NCI-H1436 treated with DMSO at 0.1 percent for 48 hours (cell line): ENCODE measurements at places on chromosomes 6 and 20.

- DNase-seq = no peak
These were observed 535 bp upstream of the DNAAF9 start for GRCh38 chr20:3407771-3408637.

- no peak for DNase-seq
These were observed 16.2 kb downstream of the SUN5 start for GRCh38 chr20:32988008-32988407.

- DNase-seq = no peak
These were observed 179.9 kb downstream of the ZDHHC14 start for GRCh38 chr6:157560691-157561413.

DNA sequence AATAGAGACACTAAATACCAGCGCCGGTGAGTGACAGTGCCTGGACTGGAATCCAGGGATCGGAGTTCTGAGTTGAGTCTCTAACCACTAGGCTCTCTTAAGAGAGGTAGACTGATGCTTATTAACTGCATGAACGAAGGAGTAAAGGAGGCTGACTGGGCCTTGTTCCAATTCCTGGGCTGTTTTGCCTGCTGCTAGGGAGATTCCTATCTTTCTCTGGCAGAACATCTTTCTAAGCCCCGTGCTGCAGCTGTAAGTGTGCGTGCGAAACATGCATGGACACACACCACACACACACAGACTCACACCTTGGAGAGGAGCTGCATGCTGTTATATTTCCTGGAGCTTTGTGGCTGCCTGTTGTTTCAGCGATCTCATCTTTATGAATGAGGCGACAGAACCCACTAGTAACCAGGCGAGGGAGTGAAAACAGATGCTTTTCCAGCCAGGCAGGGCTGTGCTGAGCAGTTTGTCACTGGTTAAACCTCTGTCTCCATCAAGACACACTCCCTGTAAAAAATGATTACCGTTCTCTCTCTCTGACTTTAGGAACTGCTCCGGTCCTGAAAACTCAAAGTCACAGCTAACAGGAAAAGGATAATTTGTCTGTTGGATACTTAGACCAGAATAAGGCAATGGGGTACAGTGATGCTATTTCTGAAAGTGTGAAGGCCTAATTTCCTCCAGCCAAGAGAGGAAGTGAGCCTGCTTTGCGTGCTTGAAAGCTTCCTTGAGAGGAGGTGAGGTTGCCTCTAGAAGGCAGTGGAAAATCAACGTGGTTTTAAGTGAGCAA lies 157.4 kb upstream of the ZNF217 start:
- DNase-seq = no peak

GRCh38 chr20:5596401-5597193 lies 153.6 kb upstream of the SHLD1 start:
- no peak for DNase-seq

- DNase-seq = no peak
These were observed at the start of gene PRELID3B for GRCh38 chr20:59042151-59042795. PRELID3B (minus strand) TSS chr20:59042786; CDS start chr20:59042730, 56 bp downstream.

GRCh38 chr6:168704678-168705077 lies 263.7 kb downstream of the SMOC2 start:
- DNase-seq = no peak

DNA sequence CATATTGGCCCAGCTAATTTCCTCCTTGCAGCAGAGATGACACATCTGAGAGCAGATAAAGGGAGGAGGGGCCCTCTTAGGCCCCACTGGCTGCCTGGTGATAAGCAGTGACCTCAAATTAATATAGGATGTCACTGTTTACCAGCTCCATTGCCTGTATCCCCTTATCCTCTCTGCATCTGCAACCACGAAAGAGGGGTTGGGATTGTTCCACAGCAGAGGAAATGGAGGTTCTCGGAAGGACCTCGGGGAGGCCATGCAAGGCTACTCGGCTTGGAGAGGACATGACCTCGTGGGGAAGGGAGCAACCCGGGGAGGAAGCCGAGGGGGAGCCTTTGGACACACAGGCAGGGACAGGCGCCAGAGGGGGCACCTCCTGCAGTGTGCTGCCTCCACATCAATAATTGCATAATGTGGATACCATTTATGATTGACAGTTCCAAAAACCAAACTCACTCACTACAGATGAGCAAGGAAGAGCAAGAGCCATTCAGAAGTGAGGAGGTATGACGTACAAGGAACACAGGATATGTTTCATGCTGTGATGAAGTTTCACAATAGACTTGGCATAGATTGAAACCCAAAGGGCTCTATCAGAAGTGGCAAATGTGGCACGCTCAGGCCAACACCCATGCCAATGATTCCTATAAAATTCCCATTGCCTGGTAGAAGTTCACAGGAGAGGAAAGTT lies 177.2 kb upstream of the RNF24 start:
- DNase-seq = no peak

- no peak for DNase-seq
These were observed 85.0 kb downstream of the DTD1 start for GRCh38 chr20:18672834-18673233.

GRCh38 chr6:51626391-51626790 lies 461.0 kb downstream of the PKHD1 start:
- no peak for DNase-seq

DNA sequence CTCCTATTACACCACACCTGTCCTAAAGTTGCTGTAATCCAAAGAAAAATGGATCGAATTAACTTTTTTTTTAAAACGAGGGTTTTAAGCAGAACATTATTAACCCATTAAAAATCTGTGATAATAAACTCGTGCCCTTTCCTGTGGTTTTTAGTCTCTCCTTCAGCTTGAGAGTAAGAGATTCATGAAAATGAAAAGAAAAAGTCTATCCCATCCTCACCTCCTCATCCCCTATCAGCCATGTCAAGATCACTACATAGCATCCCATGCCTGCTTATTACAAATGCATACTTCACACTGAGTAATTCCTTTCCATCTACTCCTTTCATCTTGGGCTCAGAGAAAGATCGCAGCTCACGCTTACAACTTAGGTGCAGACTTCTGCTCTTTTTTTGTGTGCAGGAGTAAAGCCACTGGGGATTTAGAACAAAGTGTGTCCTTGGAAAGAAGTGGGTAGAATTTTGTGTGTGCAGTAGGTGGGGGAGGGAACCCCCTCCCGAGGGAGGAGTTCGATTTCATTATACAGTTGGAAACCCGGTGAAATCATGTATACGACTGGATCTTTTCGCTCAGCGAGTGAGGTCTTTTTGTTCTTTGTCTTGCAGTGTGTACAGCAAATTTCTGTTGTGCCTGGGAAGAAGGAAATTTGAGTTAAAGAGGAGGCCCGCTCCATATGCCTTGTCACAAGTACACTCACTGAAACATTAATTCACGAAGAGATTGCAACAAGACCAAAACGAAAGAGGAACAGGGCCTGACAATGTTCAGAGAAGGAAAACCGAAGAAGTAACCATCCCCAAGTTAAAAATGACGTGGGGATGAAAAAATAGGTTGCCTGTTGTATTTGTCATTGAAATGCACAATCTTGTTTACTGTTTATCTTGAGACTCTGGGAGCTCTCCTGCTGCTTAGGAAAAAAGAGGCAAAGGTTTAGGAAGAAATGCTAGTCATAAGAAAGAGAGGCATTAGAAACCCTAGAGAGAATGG lies 146.5 kb upstream of the ZNF217 start:
- DNase-seq = no peak

- DNase-seq = peak; percentile 33
These were observed 44.6 kb downstream of the TOX2 start for GRCh38 chr20:43959079-43959919.

DNA sequence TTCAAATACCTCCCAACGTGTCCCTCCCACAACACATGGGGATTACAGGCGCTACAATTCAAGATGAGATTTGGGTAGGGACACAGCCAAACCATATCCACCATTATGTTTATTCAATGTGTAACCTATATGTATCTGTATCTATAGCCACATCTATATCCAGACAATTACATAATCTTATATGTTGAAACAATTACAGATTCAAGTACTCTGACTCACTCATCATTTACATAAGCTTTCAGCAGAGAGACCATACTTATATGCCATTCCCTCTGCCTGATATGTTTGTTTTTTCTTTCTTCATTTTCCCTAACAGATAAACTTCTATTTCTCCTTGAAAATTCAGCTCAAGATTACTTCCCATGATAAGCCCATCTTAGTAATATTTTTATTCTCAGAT lies 163.6 kb downstream of the LAMA2 start:
- DNase-seq = no peak

- no peak for DNase-seq
These were observed 315.2 kb downstream of the TFAP2A start for GRCh38 chr6:10099529-10100140.

DNA sequence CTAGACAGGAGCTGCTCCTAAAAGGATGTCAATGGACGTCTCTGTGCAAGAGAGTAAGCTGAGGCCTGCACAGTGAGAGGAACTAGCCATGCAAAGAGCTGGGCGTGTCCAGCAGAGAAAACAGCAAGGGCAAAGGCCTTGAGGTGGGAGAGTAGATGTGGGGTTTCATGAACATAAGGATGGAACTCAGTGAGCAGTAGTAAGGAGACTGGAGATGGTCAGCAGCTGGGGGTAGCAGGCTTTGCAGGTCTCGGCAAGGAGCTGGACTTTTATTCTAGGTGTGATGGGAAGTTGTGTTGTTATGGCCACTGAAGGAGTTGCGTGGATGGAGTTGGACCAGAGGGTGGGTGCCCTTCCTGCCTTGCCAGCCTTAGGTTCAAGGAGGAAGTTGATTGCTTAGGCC lies 90.7 kb upstream of the SIRPA start:
- no peak for DNase-seq

- no peak for DNase-seq
These were observed 117.9 kb downstream of the ISM1 start for GRCh38 chr20:13338999-13339411.

DNA sequence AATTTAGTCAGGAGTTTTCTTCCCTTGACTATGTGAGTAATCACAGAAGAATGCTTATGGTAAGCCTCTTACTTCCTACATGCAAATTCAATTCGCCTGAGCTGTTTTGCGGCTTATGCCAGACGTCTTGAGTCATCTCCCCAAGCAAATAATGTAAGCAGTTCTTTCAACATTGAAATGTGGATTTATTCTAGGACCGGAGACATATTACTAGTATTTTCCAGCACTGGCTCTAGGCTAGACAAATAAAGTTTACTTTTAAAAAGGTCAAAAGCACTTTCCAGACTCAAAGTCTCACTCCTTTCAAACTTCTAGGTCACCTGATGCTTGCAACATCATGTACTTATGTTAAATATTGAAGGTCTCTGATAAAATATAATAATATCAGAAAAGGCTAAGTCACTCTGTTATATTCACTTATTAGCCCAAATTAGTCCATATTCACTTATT lies 38.1 kb upstream of the NOX3 start:
- DNase-seq = no peak

- no peak for DNase-seq
These were observed 65.6 kb downstream of the ABHD12 start for GRCh38 chr20:25325073-25325472.

DNA sequence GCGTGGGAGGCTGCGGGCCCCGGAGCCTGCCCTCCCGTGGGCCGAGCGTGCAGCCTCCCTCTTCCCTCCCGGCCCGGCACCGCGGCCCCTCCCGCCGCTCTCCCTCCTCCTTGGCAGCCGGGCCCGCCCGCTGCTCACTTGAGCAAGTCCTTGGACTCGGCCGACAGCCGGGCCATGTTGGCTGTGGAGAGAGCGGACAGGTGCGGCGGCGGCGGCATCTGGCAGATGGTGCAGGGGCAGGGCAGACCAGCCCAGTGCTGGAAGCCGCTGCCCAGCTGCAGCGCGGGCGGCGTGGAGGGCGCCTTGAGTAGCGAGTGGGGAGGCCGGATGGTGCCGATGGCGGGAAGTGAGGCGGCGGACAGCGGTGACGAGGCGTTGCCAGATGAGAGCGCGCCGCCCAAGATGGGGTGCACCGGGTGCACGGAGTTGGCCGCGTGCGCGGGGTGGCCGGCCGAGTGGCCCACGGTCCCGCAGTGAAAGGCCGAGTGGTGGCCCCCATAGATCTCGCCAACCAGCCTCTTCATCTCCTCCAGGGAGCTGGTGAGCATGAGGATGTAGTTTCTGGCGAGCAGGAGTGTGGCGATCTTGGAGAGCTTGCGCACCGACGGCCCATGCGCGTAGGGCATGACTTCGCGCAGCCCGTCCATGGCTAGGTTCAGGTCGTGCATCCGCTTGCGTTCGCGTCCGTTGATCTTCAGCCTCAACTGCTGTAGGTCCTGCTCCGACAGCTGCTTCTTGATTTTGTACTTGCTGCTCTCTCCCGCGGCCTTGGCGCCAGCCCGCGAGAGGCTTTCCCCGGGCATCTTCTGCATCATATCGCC lies 766 bp downstream of the OLIG3 start:
- no peak for DNase-seq

DNA sequence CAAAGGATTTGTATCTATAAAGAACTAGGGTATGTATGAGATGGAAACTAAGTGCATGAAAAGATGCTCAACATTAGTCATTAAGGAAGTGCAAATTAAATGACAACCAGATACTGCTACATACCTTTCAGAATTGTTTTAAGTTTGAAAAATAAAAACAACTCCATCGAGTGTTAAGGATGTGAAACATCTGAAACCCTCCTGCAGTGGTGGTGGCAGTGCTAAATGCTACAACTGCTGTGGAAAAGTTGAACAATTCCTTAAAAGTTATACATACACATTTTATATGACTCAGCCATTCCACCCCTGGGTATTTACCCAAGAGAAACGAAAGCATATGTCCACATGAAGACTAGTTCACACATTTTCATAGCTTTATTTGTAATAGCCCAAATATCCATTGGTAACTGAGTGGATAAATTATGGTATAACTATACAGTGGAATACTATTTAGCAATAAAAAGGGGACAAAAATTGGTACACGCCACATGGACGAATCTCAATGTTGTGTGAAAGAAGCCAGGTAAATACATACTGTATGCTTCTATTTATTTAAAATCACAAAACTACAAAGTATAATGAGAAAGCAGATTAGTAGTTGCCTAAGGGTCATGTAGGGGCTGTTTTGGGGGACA lies 10.6 kb downstream of the ARMH2 start:
- DNase-seq = no peak

GRCh38 chr6:107248147-107248546 lies 132.8 kb upstream of the BEND3 start:
- no peak for DNase-seq

GRCh38 chr20:63165356-63166192 lies 50.4 kb downstream of the YTHDF1 start:
- DNase-seq = no peak

GRCh38 chr6:52392944-52393343 lies 27.2 kb upstream of the EFHC1 start:
- no peak for DNase-seq

- DNase-seq = no peak
These were observed 350.9 kb downstream of the SMOC2 start for GRCh38 chr6:168791917-168792316.

- no peak for DNase-seq
These were observed 162.4 kb downstream of the ID4 start for GRCh38 chr6:19999319-20000191.

- no peak for DNase-seq
These were observed 17.4 kb downstream of the HSPA12B start for GRCh38 chr20:3749689-3750531.

DNA sequence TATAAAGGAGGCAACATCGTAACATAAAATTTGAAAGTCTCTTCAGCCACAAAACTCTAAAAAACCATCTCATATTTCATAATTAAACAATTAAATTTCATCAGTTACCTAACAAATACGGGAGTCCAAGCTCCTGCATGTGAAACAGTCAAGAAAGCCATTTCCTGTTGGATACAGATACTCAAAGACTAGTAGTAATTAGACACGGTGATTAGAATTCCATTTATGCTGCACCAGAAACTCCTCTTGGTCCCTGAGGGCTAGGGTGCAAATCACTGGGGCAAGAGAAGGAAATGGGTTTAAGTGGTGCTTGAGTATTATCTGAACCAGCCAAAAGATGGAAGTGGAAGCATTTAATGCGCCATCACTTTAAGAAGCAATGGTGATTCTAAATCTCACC lies 27.4 kb downstream of the TRAM2 start:
- DNase-seq = peak; percentile 59
